ENCODE measurements at places on chromosomes 6 and 20.

DNA sequence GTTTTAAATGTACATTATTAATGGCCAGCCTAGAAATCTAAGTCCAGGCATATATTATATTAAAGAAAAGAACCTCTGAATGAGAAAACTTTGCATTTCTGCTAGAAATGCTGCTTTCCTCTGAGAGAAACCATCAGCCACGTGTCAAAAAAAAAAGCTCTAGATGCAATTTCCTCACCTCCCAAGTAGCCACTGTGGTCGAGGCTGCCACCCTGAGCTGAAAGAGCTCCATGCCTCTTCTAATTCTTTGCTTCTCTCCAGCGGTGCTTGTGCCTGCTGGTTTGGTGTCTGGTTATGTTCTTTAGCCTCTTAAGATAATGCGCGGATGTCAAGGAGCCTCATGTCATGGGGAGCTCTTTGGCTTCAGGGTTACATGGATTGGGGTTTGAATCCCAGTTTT, 316.0 kb downstream of the TFAP2C start:
- DNase-seq, result no peak

GRCh38 chr20:37189416-37190016, 10.2 kb upstream of the MROH8 start:
- DNase-seq, result no peak

GRCh38 chr20:64069614-64070243, 6.7 kb downstream of the TCEA2 start:
- DNase-seq, result no peak

DNA sequence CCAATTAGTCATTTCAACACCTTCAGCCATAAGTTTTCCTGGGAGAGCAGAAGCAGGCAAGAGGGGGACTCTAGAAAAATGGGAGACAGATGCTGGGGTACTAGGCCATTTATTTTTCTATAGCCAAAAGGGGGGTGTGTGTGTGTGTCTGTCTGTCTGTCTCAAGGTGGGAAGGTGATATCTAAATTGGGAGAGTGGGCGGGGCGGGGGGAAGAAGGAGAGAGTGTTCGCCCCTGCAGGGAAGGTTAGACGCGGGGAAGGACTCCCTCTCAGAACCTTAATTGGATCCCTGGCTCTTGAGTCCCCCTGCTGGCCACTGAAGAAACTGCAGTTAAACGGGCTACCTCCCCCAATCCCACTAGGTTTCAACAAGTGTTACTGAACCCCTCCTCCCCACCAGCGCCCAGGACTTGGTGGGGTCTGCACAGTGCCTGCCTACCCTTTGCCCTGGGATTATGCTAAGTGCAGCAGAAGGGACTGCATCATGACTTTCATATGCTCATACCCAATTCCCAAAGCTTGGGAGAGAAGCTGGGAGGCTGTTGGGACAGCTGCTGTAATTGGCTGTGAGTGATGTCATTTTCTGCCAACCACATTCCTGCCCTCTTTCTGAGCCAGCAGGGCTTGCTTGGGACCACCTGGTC, 45.8 kb downstream of the FOXP4 start:
- DNase-seq, result peak; percentile 57

GRCh38 chr6:142167486-142167885, 20.4 kb downstream of the VTA1 start:
- no peak for DNase-seq

DNA sequence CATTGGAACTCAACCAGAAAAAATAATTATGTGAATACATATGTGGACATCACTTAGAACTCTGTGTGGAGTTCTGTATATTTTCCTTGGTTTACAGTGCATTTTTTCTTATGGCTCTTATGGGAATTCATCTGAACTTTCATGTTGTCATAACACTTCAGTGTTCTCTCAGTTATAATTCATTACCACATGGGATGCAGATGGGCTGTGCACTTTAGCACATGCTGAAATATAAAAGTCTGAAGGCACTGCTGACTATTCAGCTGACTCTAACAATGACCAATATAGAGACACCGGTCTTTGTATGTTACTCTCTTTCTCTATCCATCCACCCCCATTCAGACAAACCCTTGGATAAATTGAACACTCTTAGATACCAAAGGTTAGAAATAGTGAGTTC, 29.3 kb downstream of the GRIK2 start:
- no peak for DNase-seq

- no peak for DNase-seq
Observed at GRCh38 chr6:21984135-21984534, 312.7 kb downstream of the PRL start.

DNA sequence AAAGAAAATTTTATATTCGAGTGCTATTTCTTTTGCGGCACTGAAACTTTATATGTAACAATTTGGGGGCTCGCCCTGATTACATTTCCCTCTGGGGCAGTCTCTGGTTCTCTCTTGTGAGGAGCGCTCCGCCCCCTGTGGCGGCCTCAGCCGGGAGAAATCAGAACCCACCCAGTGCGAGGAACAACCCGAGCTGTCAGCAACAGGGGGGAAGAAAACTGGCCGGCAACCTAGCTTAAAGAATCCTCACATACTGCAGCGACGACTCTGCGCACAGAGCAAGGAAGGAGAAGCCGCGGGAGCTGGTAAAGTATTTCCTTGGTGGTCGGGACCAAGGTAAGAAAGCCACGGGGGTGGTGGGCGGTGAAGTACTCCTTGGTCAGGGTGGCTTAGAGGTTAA, 23.9 kb upstream of the SLC52A3 start:
- no peak for DNase-seq

GRCh38 chr6:129773304-129773703, 63.3 kb upstream of the ARHGAP18 start:
- DNase-seq, result no peak

DNA sequence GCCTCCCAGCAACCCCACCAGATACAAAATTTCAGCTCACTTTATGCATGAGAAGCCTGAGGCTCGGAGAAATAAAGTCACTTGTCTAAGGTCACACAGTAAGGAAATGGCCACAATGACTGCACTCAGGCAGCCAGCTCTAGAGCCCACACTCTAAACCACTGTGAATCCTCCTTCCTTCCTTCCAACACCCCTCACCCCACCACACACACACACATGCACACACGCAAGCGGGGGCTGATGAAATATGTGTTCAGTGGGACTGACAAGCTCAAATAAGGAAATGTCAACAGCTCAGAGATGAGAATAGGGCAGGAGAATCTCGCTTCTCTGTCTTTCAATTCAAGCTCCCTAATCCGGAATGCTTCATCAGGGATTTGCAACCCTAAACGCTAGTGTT, 6.0 kb upstream of the BPIFA1 start:
- DNase-seq, result no peak

- no peak for DNase-seq
Observed at GRCh38 chr6:1619673-1620503, 10.2 kb downstream of the FOXC1 start.

DNA sequence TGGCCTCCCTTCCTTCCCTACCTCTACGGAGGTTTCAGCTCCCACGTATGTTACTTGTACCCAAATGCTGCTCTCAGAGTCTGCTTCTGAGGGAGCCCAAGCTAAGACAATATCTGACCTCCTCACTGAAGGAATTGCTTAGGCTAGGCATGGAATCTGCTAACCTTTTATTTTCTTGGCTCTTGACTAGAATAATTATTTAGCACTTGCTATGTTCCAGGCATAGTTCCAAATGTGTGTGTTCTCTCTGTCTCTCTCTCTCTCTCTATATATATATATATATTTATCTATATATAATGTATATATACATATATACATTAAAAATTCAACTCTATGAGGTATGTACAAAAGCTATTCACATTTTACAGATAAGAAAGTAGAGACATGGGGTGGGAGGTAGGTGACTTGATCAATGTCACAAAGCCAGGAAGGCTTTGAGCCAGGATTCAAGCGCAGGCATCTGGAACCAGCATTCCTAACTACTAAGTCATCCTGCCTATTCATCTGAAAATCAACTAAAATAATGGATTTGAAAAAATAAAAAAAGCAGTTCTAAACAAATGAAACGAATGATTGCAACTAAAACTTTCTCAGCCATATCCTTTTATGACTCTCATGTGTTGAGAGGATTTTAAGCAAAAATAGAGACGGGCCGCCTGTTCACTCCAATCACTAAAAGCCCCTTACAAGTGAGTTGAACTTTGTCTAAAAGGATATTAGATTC, 189.7 kb upstream of the JAG1 start:
- DNase-seq, result no peak

GRCh38 chr6:162651505-162651904, 76.1 kb downstream of the PRKN start:
- no peak for DNase-seq

DNA sequence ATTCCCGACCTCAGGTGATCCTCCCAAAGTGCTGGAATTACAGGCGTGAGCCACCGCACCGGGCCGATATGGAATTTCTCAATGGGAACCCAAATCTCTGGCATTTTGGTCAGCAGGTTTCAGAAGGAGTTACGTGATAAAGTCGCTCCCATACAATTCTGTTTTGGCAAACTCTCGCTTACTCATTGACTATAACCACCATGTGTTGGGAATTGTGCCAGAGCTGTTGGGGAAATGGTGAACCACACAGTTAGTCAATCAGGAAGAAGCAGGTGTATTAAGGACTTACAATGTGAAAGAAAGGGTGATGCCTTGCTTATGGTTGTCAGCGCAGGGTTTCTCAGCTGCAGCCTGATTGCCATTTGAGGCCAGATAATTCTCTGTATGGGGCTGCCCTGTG, 410.5 kb downstream of the QKI start:
- DNase-seq, result no peak

- no peak for DNase-seq
Observed at GRCh38 chr20:52985687-52986086, 13.5 kb downstream of the TSHZ2 start.

DNA sequence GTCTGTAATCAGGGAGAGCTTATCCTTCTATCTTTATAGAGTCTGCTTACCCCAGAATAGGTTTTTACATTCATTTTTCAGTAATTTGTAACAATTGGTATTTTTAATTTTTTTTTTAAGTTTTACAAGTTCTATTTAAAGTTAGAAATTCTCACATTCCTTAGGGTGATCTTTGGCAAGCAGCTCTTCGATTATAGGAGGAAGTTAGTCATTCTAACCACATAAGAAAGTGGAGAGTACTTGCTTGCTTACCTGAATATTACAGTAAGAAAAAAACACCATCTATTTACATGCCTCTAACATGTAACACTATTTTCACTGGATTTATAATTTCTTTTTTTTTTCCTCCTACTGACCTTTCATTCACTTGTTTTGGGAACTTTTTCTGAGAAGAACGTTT, 6.7 kb downstream of the TSHZ2 start:
- DNase-seq, result no peak

DNA sequence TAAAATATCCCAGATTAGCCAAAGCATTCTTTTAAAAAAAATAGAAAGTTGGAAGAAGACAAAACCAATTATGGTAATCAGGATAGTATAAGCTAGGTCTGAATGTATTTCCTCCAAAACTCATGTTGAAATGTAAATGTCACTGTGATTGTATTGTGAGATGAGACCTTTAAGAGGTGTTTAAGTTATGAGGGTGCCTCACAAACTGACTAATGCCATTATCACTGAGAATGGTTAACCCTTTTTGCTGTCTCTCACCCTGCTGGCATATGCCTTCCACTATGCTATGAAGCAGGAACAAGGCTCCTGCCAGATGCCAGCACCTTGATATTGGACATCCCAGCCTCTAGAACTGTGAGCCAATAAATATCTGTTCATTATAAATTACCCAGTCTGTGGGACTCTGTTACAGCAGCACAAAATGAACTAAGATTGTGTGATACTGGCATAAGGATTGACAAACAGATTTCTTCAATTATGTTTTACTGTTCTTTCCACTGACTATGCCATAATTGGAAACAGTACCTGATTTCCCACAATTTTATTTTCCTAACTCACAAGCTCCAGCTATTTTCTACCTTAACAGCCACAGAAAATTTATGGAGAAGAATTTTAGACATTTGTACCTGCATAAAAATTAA, 63.8 kb downstream of the IBTK start:
- DNase-seq, result no peak

GRCh38 chr6:157443066-157443800, 62.2 kb downstream of the ZDHHC14 start:
- DNase-seq, result no peak

DNA sequence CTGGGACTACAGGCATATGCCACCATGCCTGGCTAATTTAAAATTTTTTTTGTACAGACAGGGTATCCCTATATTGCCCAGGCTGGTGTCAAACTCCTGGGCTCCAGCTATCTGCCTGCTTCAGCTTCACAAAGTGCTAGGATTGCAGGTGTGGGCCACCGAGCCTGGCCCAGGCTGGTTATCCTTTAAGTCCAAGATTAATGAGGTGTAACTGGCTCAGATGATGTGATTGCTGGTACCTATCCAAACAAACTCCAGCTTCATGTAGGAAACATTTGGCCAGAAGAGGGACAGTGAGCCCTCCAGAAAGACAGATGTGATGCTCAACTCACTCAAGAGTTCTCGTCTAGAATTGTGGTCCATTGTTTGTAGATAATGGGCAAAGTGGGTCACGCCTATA, 9.2 kb upstream of the ZNF318 start:
- DNase-seq, result no peak

DNA sequence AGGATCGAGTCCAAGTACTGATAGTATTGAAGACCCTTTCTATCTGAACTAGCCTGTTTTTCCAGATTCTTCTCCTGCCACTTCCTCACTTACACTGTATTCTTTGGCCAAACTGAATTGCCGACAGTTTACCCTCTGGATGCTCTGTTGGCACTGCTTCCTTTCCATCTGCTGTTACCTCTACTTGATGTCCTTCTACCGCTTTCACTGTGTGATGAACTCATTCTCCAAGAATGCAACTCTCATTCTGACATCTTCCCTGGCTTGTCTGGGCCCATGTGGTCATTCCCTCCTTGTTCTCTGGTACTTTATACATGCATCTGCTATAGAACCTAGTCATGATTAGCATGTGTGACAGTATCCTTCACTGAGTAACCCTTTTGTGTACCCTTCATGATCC, 16.3 kb downstream of the RPRD1B start:
- no peak for DNase-seq

GRCh38 chr6:167146135-167146534, 11.6 kb downstream of the GPR31 start:
- no peak for DNase-seq

DNA sequence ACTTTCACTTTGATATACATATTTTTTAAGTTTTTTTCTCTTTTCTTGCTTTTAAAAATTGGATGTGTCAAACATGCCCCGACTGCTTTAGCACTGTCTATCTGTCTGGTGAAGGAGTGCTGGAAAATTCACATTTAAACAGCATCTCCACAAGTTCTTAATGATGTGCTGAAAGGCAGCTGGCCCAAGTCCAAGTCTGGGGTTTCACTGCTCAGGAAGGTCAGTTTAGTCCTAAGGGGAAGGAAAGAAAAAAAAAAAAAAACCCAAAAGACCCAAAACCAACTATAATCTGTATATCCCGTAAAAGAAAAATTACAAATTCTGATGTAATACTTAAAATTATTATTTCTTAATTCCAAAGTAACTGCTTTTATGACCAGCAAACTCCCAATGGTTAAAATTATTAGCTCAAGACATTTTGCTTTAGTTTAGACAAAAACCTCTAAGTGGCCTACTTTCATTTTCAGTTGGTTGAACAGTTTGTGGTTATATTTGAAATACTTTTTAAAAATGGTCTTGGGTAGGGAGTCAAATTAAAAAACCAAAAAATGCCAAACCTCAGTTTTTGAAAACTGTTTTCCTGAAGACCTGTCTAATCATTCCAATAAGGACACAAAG, 79.5 kb upstream of the PREP start:
- no peak for DNase-seq
